Suprapubic skin (tissue), 4 donors: ENCODE measurements at places on chromosomes 2 and 18.

DNA sequence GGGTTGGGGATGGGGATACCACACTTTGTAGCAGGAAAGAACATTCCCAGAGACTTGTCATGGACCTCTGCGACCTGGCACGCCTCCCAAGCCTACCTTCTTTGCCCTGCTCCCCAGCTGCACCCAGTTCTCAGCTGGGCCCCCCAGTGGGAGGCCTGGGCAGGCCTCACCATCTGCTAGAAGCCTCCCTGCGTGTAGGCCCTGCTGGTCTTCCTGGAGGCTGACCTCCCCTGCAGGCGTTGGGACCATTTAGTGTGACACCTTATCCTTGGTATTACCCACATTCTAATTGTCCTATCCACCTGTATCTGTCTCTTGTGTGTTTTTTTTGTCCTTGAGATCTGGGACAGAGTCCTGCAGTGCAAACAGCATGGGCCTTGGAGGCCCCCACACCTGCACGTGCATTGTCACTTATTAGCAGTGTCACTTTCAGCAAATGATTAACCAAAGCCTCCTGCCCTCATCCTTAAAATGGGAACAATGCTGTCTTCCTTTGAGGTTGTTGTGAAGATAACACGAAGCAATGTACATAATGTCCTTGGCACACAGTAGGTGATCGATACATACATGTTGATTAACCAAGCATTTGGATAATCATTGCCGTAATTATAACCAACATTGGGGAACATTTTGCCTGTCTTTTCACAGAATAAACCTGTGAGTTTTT, 77.2 kb downstream of the LIPG start:
- H3K4me3 ChIP-seq = no peak overlapping the region
- peak; percentile 20 for DNase-seq
- no peak overlapping the region for H3K27ac ChIP-seq
- H3K27me3 ChIP-seq = no peaks in the 10 kb centered on the region

GRCh38 chr2:17869128-17869527, 9.3 kb upstream of the KCNS3 start:
- H3K4me1 ChIP-seq = no peaks in the 10 kb centered on the region
- H3K36me3 ChIP-seq = no peaks in the 10 kb centered on the region
- no peak overlapping the region for H3K27ac ChIP-seq

DNA sequence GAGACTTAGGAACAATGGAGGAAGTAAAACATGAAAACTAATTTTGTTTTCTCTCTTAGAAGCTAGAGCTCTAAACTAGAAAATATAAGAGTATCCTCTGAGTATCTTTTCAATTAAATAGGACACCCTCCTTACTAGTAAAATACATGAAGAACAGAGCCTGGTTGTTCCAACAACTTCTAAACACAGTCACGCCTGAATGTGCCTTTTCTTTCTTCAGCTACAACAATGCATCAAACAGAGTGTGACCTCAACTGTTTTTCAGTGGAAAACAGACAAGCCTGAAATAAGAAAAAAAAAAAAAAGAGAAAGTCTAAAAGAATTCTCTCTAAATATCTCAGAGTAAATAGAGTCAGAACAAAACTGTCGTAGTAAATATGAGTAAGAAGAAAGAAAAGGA, 928.8 kb downstream of the CNTNAP5 start:
- H3K4me1 ChIP-seq = no peaks in the 10 kb centered on the region
- no peaks in the 10 kb centered on the region for H3K27me3 ChIP-seq
- H3K36me3 ChIP-seq = no peaks in the 10 kb centered on the region
- DNase-seq = no peak

GRCh38 chr2:128591022-128591860, 272.6 kb upstream of the HS6ST1 start:
- no peaks in the 10 kb centered on the region for H3K36me3 ChIP-seq
- H3K4me1 ChIP-seq = peaks cover 7% of the 10 kb centered on the region
- no peak for DNase-seq
- H3K27ac ChIP-seq = no peak overlapping the region
- H3K27me3 ChIP-seq = peaks cover 6% of the 10 kb centered on the region

DNA sequence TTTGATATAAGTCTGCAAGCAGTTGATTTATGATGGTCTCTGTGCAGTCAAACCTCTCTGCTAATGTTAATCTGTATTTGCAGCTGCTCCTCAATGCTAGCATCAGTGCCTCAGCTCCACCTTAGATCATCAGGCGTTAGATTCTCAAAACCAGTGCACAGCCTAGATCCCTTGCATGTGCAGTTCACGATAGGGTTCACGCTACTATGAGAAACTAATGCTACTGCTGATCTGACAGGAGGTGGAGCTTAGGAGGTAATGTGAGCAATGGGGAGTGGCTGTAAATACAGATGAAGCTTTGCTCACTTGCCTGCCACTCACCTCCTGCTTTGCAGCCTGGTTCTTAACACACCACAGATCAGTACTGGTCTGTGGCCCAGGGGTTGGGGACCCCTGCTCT, 18.4 kb downstream of the RBKS start:
- no peak for DNase-seq
- no peaks in the 10 kb centered on the region for H3K4me1 ChIP-seq
- no peak overlapping the region for H3K27ac ChIP-seq
- no peaks in the 10 kb centered on the region for H3K36me3 ChIP-seq
- no peak overlapping the region for H3K4me3 ChIP-seq

DNA sequence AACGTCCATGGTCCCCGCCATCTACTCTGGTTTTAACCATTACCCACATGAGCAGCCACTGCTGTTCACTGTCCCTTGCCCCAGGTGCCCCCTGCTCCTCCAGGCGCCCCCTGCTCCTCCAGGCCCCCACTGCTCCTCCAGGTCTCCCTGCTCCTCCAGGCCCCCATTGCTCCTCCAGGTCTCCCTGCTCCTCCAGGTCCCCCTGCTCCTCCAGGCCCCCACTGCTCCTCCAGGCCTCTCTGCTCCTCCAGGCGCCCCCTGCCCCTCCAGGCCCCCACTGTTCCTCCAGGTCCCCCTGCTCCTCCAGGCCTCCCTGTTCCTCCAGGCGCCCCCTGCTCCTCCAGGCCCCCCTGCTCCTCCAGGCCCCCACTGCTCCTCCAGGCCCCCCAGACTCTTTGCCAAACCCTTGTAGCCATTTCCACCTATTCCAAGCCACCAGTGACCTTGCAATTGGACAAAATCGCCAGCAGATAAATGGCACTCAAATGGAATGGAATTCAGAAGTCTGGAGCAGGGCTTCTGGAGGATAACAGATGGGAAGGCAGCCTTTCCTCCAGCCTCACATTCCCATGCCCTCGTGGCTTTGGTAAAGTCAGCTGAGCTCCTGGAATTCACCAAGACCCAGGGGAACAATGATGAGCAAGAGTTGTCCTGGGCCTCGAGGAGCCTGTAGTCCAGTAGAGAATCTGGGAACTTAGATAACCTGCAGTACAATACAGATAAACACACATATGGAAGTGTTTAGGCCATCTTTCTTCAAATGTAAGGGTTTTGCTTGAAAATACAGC, 13.3 kb upstream of the RPL31 start:
- H3K27ac ChIP-seq = no peak overlapping the region
- peak; percentile 45 for DNase-seq
- H3K36me3 ChIP-seq = peaks cover 33% of the 10 kb centered on the region
- no peak overlapping the region for H3K4me3 ChIP-seq
- no peaks in the 10 kb centered on the region for H3K27me3 ChIP-seq

DNA sequence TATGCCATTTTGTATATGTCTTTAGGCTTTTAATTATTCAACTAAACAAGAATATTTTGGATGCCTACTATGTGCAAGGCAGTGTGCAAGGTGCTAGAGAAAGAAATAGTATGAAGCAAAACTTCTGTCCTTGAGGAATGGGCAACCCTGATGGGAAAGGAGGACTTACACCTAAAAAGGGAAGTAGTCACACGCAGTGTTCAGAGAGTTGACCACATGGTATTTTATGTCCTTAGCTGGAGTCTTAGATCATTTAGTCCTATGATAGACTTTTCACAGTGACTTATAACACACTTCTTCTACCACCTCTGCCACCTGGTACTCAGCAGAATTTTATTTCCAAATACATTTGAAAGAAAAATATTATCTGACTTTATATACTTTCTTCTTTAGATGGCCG, 291.6 kb downstream of the PLCL1 start:
- H3K27ac ChIP-seq = no peak overlapping the region
- H3K36me3 ChIP-seq = no peaks in the 10 kb centered on the region
- H3K4me1 ChIP-seq = peaks cover 7% of the 10 kb centered on the region
- H3K4me3 ChIP-seq = no peak overlapping the region
- DNase-seq = no peak
- H3K27me3 ChIP-seq = no peaks in the 10 kb centered on the region

GRCh38 chr2:54887850-54888545, 162.3 kb downstream of the RTN4 start:
- no peak for DNase-seq
- H3K4me1 ChIP-seq = no peaks in the 10 kb centered on the region
- no peak overlapping the region for H3K4me3 ChIP-seq
- H3K36me3 ChIP-seq = no peaks in the 10 kb centered on the region
- H3K27me3 ChIP-seq = no peaks in the 10 kb centered on the region

GRCh38 chr2:190216829-190217228, 102.8 kb downstream of the HIBCH start:
- no peak overlapping the region for H3K27ac ChIP-seq
- no peaks in the 10 kb centered on the region for H3K27me3 ChIP-seq
- peaks cover 4% of the 10 kb centered on the region for H3K4me1 ChIP-seq
- no peak for DNase-seq
- H3K36me3 ChIP-seq = peaks cover 12% of the 10 kb centered on the region

DNA sequence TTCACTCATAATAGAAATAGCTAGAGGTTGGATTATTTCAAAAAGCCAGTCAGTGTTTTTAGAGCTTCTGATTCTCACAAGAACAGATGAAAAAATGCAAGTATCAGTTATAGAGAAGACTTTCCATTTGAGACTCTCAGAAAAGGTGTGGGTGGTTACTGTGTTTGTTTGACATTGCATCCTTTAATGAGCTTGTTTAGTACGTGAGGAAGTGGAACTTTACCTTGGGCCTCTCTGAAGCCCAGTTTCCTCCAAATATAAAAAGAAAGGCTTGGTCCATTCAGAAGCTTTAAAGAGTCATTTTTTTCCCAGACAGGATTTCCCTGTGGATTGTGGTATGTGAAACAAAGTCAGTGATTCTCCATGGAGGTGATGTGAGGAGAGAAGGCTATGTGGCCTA, 89.9 kb upstream of the RANBP2 start:
- no peak overlapping the region for H3K4me3 ChIP-seq
- peaks cover 13% of the 10 kb centered on the region for H3K4me1 ChIP-seq
- H3K27ac ChIP-seq = no peak overlapping the region
- no peaks in the 10 kb centered on the region for H3K27me3 ChIP-seq

GRCh38 chr18:42268798-42269197, 313.8 kb downstream of the PIK3C3 start:
- H3K36me3 ChIP-seq = no peaks in the 10 kb centered on the region
- H3K4me1 ChIP-seq = peaks cover 6% of the 10 kb centered on the region
- no peaks in the 10 kb centered on the region for H3K27me3 ChIP-seq
- no peak overlapping the region for H3K27ac ChIP-seq

DNA sequence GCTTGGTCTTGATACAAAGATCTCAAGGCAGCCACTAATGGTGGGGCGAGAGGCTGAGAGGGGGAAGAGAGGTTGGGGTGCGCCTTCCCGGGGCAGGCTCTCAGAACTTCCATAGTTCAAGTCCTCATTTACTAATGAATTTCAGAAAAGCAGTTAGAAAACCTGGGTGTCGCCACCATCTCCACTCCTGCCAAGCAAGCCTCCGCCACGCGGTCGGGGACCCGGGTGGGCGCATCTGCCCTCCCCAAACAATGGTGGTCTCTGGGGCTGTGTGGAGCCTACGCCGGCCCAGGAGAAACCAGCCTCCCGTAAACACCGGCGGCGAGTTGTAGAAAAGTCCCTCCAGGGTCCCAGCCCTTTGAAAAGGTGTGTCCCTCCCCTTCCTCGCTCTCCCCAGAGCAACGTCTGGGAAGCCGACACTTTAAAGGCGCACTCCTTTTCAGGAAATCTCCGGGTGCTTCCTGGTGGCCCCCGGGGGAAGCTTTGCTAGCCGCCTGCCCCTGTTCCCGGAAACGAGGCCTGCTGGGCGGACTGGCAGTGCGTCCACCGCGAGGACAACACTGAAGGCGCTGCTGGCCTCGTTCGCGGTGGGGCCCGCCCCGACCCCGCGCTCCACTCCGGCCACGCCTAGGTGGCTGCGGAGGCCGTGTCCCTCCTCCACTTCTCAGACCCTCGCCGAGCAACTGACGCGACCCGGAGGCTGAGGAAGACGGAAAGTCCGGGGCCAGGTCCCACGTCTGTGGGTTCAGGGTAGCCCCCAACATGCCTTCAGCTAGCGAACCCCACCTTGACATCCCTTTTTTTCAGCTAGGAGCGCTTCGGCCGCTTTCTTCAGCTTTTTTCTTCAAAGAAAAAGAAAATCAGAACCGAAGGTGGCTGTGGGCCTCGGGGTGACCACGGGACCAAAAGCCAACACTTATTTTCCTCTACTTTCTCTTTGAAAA, 16.8 kb downstream of the EVX2 start:
- peak overlapping the region; percentile 49 for H3K4me3 ChIP-seq
- H3K27ac ChIP-seq = no peak overlapping the region
- H3K4me1 ChIP-seq = peaks cover 27% of the 10 kb centered on the region
- no peak for DNase-seq

GRCh38 chr18:72456802-72457201, 87.3 kb downstream of the CBLN2 start:
- no peak overlapping the region for H3K4me3 ChIP-seq
- no peaks in the 10 kb centered on the region for H3K27me3 ChIP-seq
- no peak for DNase-seq
- H3K36me3 ChIP-seq = no peaks in the 10 kb centered on the region

DNA sequence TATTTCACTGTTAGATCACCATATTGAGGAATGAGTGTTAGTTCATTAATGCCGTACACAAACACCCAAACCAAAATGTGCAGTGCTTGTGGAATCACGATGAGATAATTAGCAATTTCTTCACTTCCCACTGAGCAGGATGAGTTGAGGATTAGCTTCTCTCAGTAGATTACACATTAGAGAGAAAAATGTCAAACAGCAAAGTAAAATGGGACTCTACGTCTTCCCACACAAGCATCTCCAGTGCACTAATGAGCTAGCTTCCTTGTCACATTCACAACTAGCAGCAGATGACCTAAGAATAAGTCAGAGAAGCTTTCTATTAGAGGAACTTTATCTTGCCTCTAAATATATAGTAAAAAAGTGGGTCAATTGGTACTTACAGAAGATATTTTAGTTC, 926.9 kb downstream of the TSN start:
- H3K27me3 ChIP-seq = no peaks in the 10 kb centered on the region
- no peak overlapping the region for H3K4me3 ChIP-seq
- no peak for DNase-seq
- H3K27ac ChIP-seq = no peak overlapping the region

- H3K27ac ChIP-seq = no peak overlapping the region
- DNase-seq = no peak
- no peak overlapping the region for H3K4me3 ChIP-seq
- no peaks in the 10 kb centered on the region for H3K4me1 ChIP-seq
These were observed 375.3 kb downstream of the PIK3C3 start for GRCh38 chr18:42330296-42330695.

DNA sequence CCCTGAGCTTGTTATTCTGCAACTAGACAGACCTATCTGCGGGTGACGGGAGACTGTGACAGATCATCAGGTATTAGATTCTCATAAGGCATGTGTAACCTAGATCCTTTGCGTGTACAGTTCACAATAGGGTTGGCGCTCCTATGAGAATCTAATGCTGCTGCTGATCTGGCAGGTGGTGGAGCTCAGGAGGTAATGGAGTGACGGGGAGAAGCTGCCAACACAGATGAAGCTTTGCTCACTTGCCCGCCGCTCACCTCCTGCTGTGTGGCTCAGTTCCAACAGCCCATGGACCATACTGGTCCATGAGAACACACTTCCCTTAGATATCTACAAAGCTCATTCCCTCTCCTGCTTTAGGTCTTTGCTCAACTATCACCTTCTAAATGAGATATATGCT, 198.2 kb upstream of the SMAD7 start:
- no peaks in the 10 kb centered on the region for H3K27me3 ChIP-seq
- H3K4me1 ChIP-seq = peaks cover 2% of the 10 kb centered on the region
- H3K36me3 ChIP-seq = no peaks in the 10 kb centered on the region
- no peak overlapping the region for H3K27ac ChIP-seq
